Activated T-cell treated with anti-CD3 and anti-CD28 coated beads for 1 hour (primary cell): ENCODE measurements at places on chromosomes 2 and 18.

DNA sequence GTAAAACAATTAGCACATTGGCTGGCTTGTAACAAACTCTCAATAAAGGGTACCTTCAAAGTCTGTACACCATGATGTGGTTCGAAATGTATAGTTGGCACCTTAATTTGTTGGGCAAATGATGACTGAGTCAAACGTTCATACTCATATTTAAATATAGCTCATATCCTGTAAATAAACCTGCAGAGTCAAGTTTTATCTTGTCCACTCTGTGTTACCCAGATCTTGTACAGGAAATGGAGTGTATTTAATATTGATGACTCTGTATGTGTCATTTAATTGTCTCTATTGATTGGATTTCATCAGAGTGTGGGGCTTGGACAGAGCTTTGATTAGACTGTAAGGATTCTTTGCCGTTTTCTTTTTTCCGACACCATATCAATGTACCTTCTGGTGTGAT, 805.6 kb upstream of the ZEB2 start:
- no peak for DNase-seq

- no peak for DNase-seq
These were observed 68.4 kb downstream of the CERKL start for GRCh38 chr2:181588546-181588945.

DNA sequence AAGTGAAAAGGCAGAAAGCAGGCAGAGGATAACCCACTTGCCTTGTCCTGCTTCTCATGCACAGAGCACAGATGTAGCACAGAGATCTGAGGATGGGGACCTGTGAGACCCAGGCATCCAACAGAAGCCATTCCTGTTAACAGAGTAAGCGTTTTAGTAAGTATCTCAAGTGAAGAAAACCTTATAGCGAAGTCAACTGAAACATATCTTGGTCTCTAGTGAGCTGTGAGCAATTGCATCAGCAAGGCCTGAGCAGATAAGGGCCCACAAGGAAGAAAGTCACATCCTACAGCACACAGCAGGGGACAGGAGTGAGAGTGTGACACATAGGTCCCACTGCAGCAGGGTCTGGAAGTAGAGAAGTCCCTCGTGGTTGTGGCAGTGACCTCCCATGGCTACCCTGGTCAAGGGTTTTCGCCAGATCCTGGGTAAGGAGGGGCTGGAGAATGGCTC, 248.7 kb upstream of the TNP1 start:
- no peak for DNase-seq

DNA sequence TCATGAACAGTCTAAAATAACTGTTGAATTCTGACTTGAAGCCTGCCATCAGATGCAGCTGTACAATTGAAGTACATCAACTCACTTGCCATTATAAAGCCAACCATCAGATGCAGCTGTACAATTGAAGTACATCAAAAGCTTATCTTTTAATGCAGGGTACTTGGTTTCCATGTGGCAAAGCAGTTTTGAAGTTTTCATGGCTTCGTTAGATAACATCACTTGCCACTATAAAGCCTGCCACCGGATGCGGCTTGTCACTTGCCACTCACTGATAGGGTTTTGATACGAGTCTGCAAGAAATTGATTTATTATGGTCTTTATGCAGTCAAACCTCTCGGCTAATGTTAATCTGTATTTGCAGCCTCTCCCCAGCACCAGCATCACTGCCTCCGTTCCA, 1605.8 kb downstream of the SUCLG1 start:
- DNase-seq = no peak

- DNase-seq = no peak
These were observed 53.7 kb upstream of the HDAC4 start for GRCh38 chr2:239454507-239454906.

GRCh38 chr2:205407984-205408383, 274.3 kb upstream of the NRP2 start:
- no peak for DNase-seq

DNA sequence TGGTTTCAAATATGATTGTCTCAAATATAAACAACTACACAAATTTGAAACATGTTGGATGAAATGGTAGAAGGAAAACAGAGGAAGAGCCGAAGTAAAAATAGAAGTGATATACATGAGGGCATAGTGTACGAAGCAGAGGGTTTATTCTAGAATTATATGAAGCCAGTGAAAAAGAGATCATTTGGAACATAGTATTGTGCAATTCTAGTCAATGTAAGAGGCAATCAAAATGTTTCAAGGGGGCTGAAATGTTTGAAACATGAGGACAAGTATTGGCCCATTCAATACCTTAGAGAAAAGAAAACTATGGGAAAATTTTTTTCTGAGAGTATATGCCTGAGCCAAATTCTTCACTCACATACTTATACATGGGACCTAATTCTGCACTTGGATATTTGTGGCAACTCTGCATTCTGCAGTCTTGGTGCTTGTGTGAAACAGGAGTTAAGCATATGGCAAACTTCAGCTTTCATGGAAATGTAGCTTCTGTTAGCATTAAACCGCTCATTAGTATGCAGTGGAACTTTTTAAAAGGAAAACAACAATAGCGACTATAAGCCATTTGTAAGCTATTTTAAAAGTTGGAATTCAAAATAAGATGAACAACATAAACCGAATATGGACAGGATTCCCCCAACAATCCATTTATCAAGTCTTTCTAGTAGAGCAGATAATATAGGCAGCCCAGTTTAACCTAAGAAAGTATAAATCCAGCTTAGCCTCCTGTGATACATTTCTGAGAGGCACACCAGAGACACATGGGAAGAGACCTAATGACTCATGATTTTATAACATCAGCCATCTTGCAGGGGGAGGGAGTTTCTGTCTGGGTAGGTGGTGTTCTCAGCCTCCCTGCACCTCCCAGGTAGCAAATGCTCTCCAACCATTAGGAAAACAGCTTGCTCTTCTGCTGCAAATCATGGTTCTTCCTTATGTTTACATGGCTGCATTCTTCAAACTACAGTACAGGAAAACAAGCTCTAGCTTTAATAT, 197.8 kb downstream of the PAX3 start:
- DNase-seq = no peak

GRCh38 chr2:202094426-202094986, 21.5 kb downstream of the KIAA2012 start:
- no peak for DNase-seq

GRCh38 chr2:241833101-241833663, 24.2 kb downstream of the NEU4 start:
- DNase-seq = no peak

DNA sequence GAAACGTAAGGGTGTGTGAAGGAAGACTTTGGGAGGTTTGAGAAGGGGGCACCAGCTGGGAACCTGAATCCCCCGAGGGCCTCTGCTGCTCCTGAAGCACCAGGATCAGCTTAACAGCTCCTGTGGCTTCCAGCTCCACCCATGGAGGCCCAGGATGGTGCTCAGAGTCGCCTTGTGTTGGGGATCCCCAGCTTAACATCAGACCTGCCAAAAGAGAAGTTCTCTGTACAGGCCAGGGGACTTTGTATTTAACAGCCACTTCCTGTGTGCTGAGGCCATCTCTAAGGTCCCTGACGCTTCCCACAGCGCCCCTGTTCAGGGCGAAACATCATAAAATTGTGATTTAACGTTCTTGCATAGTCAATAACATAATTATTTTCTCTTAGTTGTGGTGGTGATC, 77.5 kb downstream of the NCK2 start:
- DNase-seq = no peak

- no peak for DNase-seq
These were observed 225.7 kb upstream of the CCDC150 start for GRCh38 chr2:196413821-196414274.

GRCh38 chr2:60989259-60989658, 28.3 kb upstream of the PEX13 start:
- DNase-seq = no peak

- no peak for DNase-seq
These were observed 48.4 kb upstream of the PIK3C3 start for GRCh38 chr18:41906528-41907146.

- DNase-seq = no peak
These were observed 3.3 kb downstream of the SH3BP4 start for GRCh38 chr2:234955091-234955591.

DNA sequence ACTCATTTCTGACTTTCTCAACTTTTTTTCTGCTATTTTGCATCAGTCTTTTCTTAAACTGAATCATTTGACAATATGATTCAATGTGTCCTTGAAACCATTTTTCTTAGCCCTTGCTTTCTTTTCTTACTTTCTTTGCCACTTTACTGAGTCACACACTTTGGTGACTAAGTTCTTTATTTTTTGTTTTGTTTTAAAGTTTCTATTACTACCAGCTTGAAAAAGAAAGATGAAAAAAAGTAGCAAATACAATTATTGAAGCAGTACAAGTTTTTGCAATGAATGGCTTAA, 116.5 kb downstream of the DOCK10 start:
- DNase-seq = no peak

GRCh38 chr18:51520676-51521180, 323.2 kb upstream of the MEX3C start:
- no peak for DNase-seq

DNA sequence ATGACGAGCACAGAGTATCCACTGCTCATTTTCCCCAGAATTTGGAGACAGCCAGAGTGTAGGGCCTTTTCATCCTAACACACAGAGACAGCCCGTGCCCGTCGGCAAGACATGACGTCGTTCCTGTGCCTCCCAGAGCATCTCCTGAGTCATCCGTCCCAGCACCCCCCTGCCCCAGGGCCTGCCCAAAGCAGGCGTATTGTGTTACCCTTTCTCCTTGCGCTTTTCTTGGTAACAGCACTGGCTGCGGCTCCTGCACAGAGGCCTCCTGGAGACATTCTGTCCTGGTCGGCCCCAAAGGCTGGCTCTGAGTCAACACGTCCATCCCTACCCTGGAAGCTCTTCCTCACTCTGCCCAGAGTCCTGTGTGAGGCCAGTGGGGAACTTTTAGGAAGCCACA, 217.1 kb downstream of the KLHL29 start:
- DNase-seq = no peak

DNA sequence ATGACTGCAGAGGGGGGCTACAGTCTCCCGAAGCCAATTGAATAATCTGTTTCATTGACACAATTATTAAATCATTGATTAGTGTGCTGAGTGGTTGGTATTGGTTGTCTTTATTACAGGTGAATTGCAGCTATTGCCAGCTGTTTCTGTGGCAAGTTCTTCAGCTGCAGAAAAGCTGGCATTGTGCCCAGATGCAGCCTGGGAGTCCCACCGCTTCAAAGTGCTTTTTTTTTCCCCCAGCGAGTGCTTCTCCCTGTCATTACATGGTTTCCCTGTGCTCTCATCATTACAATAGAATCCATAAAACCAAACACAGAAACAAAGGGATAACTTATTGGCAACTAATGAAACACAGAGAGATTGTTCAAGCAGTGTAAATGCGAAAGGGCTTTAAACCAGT, 164.7 kb downstream of the GRB14 start:
- no peak for DNase-seq

DNA sequence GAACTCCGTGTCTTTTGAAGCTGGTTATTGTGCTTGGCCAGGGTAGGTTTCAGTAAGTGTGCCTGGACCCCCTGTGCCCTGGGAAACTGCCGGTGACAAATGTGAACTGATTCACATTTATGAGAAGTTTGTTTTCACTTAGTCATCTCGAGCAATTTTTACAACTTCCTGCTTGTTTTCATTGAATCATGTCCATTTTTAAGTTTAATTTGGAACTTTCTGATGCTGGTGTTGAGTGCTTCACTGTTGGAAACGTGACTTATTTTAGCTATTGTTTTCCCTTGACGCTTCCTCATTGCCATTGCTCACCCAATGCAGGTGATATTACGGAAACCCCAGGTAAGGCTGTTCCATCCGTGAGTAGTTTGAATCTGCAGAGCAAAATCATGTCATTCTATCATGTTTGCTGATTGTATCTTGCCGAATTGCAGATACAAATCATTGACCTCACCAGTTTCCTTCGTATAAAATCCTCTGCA, 97.2 kb downstream of the RTN4 start:
- no peak for DNase-seq

GRCh38 chr2:226334981-226335720, 464.5 kb downstream of the IRS1 start:
- no peak for DNase-seq

DNA sequence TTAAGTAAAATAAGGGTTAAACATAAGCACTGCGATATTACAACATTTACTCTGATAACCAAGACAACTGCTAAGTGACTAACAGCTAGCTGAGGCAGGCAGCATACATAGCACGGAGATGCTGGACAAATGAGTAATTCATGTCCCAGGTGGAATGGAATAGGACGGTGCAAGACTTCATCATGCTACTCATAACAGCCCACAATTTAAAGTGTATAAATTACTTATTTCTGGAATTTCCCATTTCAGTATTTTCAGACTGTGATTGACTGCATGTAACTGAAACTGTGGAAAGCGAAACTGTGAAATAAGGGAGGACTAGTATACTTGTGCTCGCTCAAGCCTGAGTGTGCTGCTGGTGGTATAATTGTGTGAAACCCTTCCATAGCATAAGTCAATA, 12.9 kb downstream of the IER3IP1 start:
- no peak for DNase-seq

DNA sequence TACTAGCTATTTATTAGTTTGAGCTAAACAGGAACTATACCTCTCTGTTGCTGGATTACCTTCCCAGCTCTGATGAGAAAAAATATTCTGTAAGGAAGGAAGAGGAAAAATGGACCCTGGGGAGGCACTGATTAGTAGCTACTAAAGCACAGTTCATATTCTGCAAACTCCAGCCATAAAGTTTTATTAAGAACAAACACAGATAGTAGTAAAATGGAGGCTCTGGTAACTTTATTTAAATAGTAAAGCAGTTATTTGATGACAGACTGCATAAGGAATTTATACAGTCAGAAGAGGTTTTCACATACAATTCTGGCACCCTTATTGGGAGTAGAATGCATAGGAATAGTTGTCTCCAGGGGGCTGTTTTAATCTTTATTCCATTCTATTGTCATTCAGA, 84.1 kb downstream of the XIRP2 start:
- DNase-seq = no peak

- DNase-seq = no peak
These were observed 18.7 kb upstream of the KCTD1 start for GRCh38 chr18:26566874-26567555.

GRCh38 chr2:55111570-55112228, 61.4 kb upstream of the RTN4 start:
- no peak for DNase-seq

- no peak for DNase-seq
These were observed 44.5 kb downstream of the COMMD1 start for GRCh38 chr2:61949714-61950560.

DNA sequence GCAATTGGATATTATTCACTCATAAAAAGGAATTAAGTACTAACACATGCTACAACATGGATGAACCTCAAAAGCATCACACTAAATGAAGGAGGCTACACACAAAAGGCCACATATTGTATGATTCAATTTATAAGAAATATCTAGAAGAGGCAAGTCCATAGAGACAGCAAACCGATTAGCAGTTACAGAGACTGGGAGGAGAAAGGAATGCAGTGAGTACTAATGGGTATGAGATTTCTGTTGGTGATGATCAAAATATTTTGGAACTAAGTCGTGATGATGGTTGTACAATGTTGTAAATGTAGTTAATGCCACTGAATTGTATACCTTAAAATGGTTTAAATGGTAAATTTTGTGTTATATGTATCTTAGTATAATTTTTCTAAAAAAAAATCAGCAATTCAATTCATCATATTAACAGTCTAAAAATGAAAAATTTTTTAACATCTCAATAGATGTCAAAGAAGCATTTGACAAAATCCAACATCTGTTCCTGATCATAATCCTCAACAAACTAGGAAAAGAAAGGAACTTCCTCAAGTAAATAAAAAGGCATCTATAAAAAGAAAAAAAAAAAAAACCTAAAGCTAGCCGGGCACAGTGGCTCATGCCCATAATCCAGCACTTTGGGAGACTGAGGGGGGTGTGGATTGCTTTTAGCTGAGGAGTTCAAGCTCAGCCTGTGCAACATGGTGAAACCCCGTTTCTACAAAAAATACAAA, 98.1 kb downstream of the TGIF1 start:
- DNase-seq = no peak
